LHCN-M2 (cell line): ENCODE measurements at places on chromosomes 2 and 18.

DNA sequence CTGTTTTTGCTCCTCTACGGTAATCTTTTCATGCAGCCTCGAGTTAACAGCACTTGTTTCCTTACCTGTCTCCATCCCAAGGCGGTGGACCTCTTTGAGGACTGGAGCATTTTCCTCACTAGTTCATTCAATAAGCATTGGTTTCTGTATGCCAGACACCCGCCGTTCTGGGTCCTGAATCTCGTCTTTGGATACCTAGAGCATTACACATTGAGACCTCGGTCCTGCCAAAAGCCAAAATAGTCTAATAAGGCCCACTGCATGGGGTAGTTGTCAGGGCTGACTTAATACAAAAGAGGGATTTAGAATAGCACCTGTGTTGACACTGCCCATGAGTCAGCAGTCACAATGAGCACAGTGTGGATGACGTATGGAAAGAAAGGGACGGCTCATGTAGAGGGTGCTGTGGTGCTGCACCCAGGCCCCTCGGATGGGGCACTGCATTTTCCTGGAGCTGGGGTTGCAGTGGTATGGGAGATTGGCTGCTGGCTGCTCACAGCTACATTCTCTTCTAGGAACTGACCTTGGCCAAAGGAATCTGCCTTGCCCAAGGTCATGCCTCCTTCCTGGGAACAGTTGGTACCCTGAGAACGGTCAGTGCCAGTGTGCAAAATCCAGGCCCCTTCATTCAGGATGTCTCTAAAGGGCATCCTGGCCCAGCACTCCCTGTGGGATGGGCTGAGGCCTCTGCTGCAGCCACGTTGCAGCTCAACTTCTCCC, 126.9 kb upstream of the NCK2 start:
- DNase-seq, result no peak

GRCh38 chr18:53790786-53791185, 433.7 kb downstream of the MBD2 start:
- no peak for DNase-seq

GRCh38 chr2:103667335-103667884, 905.6 kb downstream of the TMEM182 start:
- no peak for DNase-seq

GRCh38 chr2:165164201-165164600, 39.6 kb downstream of the SCN3A start:
- no peak for DNase-seq

DNA sequence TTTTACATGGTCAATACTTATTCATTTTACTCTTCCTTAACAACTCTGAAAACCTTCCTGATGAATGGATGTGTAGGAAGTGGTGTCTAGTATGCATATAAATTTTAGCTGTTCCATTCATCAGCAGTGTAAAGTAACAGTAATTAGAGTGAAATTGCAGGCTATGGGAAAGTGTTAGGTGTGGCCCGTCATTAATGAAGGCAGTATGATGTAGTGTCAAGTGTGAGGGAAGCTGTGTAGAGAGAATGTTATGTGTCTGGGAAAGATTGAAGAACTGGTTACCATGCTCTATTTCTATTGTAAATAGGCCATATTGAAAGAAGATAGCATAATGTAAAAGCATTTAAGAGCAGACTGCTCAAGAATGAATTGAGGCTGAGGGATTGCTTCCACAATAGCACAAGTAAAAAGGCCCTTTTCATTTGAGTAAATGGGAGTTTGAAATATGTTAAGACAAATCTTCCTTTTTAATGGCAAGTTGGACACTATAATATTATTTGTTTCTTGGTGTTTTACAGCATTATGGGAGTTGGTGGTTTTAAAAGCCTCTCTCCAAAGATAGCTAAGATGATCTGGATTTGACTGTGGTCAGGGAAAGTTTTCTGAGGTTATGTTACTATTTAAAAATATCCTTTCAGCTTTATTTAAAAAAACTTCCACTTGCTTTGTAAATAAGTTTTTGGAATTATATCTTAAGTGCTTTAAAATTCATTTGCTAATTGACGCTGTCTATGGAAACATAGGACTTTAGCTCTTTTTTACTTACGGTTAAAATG, 401.0 kb upstream of the ZEB2 start:
- DNase-seq, result no peak

GRCh38 chr2:231361701-231362554, 33.6 kb upstream of the B3GNT7 start:
- DNase-seq, result no peak

- peak; percentile 88 for DNase-seq
Observed at GRCh38 chr2:61620244-61621159, 82.3 kb upstream of the XPO1 start.

- DNase-seq, result no peak
Observed at GRCh38 chr2:198077477-198077876, 273.1 kb downstream of the PLCL1 start.

DNA sequence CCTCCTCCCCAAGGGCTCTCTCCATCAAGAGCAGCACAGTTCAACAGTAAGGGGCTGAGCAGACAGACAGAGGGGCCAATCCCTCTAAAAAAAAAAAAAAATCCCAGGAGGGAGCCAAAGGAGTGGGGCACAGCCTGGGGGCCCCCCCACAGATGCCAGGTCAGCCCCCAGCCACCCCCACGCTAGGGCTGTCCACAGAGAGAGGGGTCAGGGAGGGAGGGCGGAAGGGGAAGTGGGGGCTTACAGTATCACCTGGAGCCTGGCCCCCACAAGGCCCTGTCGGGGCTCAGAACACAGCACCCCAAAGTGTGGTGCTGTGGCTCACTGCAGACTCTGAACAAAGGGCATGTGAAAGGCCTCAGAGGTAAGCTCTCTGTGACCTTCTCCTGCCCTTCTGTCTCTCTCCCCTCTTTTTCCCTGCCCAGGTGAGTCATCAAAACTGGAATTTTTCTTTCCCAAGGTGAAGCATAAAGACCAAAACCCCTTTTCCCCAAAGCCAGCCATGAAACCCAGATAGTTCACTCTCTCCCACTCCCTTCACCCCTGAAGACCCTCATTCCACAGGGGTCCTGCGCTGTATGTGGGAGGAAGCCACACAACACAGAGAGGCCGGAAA, 13.9 kb downstream of the BIN1 start:
- DNase-seq, result no peak

DNA sequence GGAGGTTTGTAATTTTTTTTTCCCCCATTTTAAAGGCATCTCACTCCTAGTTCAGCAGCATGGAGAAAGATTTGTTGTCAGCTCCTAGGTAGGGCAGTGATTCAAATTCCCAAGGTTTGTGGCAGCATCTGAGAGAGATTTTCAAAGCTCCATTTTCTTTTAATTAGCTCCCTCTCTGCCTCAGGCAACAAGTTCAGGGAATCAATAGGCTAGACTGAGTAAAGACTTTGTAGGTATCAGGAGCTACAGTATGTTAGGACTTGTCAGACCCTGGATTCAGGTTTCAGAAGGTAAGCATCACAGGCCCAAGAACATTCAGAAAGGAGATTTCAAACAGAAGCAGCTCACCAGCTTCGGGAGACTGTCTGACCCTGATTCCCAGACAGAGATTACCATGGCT, 273.3 kb upstream of the ERBB4 start:
- no peak for DNase-seq

DNA sequence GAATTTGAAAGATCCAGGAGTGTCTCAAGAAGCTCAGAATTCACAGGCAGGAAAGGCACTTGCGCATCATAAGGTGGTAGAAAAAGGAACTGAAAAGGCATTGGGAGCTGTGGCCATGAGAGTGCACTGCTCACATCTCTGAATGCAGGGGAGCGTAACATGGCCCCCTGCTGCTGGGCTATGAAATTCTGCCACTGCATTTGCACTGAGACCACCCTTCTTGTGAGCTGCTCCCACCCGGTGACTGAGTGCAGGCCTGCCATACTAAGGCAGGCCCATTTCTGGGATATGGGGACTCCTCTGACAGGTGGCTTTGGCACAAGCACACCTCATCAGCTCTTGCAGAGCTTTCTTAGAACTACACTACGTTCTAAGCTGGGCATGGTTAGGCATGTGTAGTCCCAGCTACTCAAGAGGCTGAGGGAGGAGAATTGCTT, 25.3 kb upstream of the STARD7 start:
- DNase-seq, result no peak

DNA sequence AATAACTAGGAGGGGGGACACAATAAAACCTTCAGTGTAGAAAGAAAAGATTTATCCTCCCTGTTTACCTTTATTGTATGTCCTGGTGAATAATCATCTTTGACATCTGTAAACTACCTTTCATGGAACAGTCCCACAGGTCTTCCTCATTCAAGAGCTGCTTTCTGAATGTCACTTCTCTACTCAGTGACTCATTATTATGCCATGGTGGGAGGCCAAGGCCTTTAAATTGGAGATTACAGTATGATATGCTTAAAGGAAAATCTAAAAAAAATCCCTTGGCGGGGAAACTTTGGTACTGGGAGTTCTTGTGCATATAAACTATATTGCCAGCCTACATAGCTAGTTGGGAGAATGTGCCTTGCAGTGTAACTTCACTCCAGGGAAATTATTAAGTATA, 713.0 kb downstream of the TDRD15 start:
- peak; percentile 10 for DNase-seq

- no peak for DNase-seq
Observed at GRCh38 chr2:101984656-101985055, 7.1 kb upstream of the IL1R2 start.

GRCh38 chr2:43144263-43144662, 82.1 kb downstream of the ZFP36L2 start:
- DNase-seq, result no peak

GRCh38 chr18:51867767-51868166, 472.2 kb upstream of the DCC start:
- DNase-seq, result peak; percentile 1

GRCh38 chr2:88897715-88898114, 206.2 kb downstream of the RPIA start:
- DNase-seq, result no peak

GRCh38 chr2:31383471-31384153, 30.9 kb downstream of the XDH start:
- DNase-seq, result peak; percentile 24

DNA sequence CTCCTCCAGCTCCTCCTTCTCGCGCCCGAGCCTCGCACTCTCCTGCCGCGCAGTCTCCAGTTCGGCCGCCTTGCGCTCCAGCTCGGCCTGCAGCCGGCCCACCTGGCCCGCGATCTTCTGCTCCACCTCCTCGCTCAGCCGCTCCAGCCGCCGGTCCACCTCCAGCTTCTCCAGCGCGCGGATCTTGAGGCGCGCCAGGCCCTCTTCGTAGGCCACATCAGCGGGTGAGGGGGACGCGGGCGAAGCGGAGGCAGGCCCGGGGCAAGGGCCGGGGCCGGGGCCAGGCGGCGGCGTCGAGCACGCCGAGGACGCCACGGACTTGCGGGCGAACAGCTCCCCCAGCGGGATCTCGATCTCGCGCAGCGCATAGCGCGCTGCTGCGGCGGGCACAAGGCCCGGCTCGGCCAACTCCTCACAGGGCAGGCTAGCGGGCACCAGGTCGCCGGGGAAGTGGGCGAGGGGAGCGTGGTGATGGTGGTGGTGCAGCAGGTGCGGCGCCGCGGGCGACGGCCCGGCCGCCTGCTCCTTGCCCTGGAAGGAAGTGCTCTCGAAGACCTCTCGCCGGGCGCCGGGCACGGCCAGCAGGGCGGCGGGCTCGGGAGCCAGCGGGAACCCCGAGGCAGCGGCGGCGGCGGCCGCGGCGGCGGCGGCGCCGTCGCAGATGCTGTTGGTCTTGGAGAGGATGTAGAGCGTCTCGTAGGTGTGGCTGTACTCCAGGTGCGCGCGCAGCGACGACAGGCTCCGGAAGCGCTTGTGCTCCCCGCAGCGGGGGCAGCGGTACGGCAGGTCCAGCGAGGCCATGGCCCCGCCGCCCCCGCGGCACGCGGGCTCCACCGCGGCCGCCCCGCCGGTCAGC, 15.2 kb downstream of the FBXO41 start:
- DNase-seq, result no peak

GRCh38 chr2:97951155-97951680, 44.5 kb downstream of the TMEM131 start:
- no peak for DNase-seq
